Parietal lobe (tissue), 2 donors: ENCODE measurements at places on chromosomes 6 and 20. TPM values are rescaled to one million over a fixed set of nuclear protein-coding genes. Genes with fewer than 3 reads are reported as not detected.

PLA2G7 gene
- total RNA-seq: 1.9 TPM

RIPOR2 gene
- 33.2 TPM for total RNA-seq

TSPO2 gene
- not detected for total RNA-seq

PFDN4 gene
- 166 TPM for total RNA-seq

TULP1 gene
- not detected for total RNA-seq

GSTA1 gene
- total RNA-seq: not detected

TAAR5 gene
- not detected for total RNA-seq

HCRTR2 gene
- 14.1 TPM for total RNA-seq

MOG gene
- 0.31 TPM for total RNA-seq

C20orf141 gene
- total RNA-seq: not detected

ULBP3 gene
- total RNA-seq: 6.3 TPM

PNPLA1 gene
- total RNA-seq: not detected

STX16 gene
- total RNA-seq: 94.8 TPM
